ENCODE measurements at places on chromosomes 5 and 9. TPM values are rescaled to one million over a fixed set of nuclear protein-coding genes. Genes with fewer than 3 reads are reported as not detected.

Gene PPP6C
- 38.0 TPM for total RNA-seq

Gene GRXCR2
- total RNA-seq = not detected

Gene DMGDH
- 21.4 TPM for total RNA-seq

Gene ZFYVE16
- 17.8 TPM for total RNA-seq

Gene SCGB3A2
- not detected for total RNA-seq

Gene PCDHA4
- total RNA-seq = not detected

Gene GRIA1
- total RNA-seq = not detected

Gene CCDC187
- not detected for total RNA-seq

Gene IL4
- total RNA-seq = 1.5 TPM

Gene PCDHGA1
- 0.05 TPM for total RNA-seq

Gene IFNA4
- total RNA-seq = not detected

Gene NADK2
- total RNA-seq = 13.6 TPM

Gene PPIC
- total RNA-seq = not detected

DNA sequence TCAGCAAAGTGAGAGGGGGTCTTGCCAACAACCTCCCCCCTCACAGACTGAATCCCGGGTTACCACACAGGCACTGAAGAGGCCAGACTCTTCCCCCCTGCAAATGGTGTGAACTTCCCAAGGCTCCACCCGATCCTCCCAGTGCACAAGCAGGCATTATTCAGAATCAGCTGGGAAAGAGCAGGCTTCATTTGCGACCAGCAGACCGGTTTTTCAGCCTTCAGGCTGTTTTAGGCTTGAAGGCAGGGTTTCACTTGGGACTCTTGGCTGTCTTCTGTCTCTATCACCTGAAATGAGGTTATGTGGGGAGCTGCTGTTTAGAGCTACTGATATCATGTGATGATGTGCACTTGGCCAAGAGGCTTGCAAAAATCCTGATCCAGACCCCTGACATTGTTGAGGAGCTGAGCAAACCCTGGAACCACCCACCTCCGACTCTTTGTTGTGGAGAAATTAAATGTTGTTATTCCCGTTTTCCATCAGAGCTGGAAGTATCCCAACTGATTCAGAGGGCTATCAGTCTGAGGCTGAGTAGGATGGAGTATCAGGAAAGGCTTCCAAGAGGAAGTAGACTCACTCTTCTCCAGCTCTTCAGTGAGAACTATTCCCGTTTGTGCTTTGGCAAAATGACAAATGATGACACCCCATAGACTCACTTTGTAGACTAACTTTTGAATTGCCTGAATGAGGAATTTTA, 63.3 kb upstream of the ZFR start:
- no peak for DNase-seq

DNA sequence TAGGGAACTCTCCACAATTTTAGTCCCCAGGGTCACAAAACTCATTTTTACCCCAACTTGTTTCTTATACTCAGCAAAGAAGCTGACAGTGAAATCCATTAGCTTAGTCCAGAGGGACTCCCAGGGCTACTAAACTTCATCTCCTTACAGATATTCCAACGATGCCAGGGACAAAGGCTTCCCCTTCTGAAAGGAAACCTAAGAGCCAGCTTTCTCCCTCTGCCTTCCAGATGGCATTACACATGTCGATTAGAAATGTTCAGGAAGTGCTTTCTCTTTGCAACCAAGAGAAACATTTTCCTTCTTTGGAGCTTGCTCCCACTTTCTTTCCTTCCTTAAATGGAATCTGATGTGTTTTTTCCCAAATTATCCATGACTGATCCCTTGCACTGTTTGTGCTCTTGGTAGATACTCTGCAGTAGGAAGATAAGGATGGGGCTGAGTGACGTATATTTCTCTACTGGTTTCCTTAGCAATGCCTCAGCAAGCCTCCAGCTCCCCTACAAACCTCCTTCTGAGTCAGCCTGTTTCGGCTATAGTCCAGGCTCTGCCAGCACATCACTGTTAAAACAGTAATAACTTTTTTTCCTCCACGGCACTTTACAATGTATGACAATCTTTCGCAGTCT, 43.0 kb upstream of the HTR4 start:
- DNase-seq = no peak

- no peak for DNase-seq
These were observed 402.9 kb downstream of the ZSWIM6 start for GRCh38 chr5:61734966-61735365.

GRCh38 chr9:20990867-20991266, 40.6 kb downstream of the HACD4 start:
- DNase-seq = no peak

DNA sequence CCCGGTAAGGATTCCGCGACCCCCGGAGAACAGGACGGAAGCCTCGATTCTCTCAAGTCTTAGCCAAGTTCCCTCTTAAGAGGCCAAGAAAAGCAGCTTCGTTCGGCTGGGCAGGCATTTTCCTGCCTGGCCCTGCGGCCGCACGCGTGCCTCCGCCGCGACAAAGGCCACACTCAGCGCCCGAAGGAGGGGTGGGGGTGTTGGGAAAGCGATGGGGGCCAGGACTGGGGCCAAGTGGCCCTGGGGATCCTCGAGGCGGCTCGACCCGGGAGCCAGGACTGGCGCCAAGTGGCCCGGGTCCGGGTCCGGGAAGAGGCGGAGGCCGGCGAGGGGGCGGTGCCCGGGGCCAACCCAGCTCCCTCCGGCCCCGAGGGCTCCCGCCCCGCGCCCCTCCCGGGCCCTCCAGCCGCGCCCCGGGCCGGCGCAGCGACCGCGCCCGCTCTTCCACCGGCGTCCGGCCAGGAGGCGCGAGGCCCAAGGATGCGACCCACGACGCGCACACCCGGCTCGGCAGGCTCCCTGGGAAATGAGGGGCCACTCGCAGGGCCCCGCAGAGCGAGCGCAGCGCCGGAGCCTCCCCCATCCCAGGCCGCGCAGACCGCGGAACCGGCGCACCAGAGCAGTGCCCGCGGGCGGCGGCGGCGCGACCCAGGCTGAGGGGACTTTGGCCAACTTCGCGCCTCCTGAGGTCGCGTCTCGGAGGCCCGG, 756 bp downstream of the VAV2 start:
- peak; percentile 18 for DNase-seq

DNA sequence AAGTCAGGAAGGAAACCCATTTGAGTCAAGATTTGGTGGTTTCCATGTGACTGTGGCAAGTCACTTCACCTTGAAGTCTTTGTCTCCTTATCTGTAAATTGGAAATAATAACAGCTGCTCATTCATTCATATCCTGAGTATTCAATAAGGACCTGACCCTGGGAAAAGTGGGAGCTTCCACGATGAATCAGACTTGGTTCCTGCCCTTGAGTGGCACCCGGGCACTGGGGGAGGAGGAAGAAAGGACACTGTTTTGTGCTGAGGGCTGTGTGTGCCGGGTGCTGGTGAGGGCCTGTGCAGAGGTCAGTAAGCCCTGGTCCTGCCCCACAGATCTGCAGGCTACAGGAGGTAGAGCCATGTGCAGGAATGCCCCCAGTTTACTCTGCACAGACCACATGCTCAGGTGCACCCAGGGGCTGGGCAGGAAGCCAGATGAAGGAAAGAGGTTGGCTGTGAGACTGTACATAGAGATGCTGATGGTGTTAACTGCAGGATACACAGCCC, 6.8 kb downstream of the NDST1 start:
- DNase-seq = no peak

GRCh38 chr5:124557761-124558160, 188.7 kb downstream of the ZNF608 start:
- no peak for DNase-seq

GRCh38 chr9:23702311-23702922, 123.6 kb downstream of the ELAVL2 start:
- no peak for DNase-seq

- no peak for DNase-seq
These were observed 84.7 kb downstream of the CFAP95 start for GRCh38 chr9:69905286-69905685.

DNA sequence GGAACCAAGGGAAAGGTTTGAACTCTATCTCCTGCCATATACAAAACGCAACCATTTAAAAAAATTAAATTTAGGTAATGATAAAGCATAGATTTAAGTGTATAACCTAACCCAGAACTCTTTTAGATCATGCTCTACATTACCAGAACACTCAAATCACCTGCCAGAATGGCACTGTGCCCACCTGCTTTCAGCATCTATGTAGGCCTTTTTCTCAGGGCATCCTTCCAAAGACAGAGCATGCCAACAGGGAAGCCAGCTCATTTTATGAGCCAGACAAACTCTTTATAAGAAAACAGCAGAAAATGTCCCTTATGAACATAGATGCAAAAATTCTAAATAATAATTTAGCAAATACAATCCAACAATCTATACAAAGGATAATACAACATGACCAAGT, 47.9 kb upstream of the SMAD5 start:
- no peak for DNase-seq

- DNase-seq = no peak
These were observed 23.9 kb downstream of the VCP start for GRCh38 chr9:35048511-35048910.

GRCh38 chr9:85510830-85511504, 230.8 kb downstream of the AGTPBP1 start:
- DNase-seq = no peak

DNA sequence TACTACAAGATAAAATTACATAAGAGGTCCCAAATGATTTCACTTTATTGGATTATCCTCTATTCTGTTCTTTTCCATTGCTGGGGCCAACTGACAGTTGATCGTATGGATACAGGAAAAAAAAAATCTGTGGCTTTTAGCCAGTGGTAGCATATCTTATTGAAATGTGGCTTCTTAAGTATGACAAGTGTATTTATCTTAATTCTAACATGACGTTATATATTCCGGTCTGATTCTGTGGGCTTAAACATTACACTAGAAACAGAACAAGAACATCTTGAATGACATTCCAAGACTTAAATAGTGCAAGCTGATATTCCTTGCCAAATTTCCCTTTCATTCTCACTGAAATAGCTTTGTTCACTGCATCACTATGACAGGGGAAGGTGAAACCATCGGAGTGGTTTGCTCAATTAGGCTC, 117.9 kb downstream of the INSYN2B start:
- no peak for DNase-seq

DNA sequence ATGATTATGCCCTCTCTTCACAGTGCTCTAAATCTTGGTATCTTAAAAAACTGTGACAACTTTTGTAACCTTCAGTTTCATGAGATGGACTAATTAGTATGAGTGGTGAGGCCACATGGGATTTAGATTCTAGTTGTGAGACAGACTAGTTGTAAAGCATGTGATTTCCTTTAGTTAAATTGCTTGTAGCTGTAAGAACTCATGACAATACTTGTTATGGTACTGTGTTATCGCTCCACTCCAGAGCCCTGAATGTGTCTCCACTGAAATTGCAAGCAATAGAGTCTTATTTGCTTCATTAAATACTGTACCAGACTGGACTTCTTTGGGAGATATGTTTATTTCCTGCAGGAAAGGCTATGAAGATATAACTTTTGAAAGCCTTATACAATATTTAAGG, 1198.3 kb upstream of the CDH6 start:
- no peak for DNase-seq

DNA sequence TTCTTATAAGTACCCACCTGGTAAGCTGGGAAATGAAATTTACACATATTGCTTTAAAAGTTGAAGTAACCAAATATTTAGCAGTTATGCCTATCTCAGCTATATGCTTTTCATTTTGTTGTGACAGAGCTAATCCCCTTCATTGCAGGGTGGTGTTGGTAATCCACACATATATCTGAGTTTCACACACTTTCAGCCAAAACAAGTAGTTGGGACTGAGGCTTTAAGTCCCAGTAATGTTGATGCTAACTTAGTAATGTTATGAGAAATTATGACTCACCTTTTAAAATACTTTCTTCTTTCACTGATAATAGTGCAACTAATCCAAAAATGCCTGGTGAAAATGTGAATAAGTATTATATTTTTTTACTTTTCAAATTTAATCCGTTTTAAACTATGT, 19.2 kb upstream of the RICTOR start:
- DNase-seq = no peak

- DNase-seq = no peak
These were observed 33.8 kb upstream of the NTNG2 start for GRCh38 chr9:132127888-132128534.

DNA sequence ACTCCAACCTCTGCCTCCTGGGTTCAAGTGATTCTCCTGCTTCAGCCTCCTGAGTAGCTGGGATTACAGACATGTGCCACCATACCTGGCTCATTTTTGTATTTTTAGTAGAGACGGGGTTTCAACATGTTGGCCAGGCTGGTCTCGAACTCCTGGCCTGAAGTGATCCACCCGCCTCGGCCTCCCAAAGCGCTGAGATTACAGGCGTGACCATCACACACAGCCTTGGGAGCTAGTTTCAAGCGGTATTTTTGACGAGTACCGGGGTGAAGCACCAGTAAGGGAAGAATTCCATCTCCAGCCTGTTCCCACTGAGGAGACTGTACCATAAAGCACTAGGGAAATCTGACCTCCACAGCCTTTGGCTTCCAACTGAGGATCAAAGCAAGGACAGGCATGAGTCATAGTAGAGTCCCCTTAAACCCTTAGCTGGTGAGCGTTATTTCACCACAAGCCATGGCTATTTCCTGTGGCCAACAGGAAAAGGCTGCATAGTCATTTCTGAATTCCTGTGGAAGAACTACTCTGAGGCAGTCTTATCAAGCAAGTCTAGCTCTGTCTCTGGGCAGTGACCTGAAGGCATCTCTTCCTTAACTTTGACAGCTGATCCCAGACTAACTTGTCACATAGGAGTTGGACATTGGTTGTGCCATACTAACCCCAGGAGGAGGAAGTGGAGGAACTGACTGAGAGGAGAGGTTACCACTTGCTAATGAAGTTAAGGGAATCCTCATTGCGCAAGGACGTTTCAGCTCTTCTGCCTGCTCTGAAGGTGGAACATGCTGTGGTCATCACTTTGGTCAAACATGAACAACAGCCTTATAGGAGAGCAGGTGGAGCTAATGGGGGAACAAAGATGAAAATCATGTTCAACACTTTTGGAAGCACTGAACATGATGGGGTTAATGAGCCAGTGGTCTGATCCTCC, 85.8 kb upstream of the DMRT1 start:
- DNase-seq = no peak

DNA sequence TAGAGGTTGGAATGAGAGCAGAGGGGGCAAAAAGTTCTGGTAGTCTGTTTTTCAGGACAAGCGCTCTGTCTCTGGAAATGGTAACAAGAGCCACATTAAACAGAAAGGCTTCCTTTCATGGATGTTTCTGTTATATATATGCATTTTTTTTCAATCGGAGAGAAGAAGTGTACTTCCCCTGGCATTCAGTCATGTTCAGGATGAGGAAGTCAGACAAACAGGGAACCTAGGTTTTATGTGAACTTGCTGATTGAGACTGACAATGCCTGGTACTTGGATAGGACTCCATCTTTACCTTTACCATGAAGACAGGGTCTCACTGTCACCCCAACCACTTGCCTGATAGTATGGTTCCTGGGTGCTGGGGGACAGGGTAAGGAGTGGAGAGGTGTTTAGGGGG, 30.1 kb upstream of the ZBED3 start:
- no peak for DNase-seq

DNA sequence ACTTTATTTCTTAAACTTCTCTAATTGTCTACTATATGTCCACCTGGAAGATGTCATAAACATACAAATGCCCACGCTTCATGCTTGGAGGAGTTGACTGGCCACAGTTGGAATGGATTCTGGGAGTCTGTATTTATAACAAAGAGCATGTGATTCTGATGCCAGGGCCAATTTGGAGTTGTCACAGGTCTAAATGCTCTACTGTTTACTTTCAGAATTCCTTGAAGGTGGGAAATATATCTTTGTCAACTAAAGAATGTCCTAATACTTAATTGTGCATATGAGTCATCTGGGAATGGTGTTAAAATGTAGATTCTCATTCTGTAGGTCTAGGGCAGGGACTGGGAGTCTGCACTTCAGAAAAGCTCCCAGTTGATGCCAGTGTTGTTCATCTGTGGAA, 196.1 kb downstream of the ANXA1 start:
- DNase-seq = no peak

- no peak for DNase-seq
These were observed 65.3 kb downstream of the MARCHF3 start for GRCh38 chr5:126965061-126965475.

All from activated T-cell treated with anti-CD3 and anti-CD28 coated beads, Interleukin-2, amount 50 U/mL, for 72 hours (primary cell).